ENCODE measurements at places on chromosomes 16 and 17.

DNA sequence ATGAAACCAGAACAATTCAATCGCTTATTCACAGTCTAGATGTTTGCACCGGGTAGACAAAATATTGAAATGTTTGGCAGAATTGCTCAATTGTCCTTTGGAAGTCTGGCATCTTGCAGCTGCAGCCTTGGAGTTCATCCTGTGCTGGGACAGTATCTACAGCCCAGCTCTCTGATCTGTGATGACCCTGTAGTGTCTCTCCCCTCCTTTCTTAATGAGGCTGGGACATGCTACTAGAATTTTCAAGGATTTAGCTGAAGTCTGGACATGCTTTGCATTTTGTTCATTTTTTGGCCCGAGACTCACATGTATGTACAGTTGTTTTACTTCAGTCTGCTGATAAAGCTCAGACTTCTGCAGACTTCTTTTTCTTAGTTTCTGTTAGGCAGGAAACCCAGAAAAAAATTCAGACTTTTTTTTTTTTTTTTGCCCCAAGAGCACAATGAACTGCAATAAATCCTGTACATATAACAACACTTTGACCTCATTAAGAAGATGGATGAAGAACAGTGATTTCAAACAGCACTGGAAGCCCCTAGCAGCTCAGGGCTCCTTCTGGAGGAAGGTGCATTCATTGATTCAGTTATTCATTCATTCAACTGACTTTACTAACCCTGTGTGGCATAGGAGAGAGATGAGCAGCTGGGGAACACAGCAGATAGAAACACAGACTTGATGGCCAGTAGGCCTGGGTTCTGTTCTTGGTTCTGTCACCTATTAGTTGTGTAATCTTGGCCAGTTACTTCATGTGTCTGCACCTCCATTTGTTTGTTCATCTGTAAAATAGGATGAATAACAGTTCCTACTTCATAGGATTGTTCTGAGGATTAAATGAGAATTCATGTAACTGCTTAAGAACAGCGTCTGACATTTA, 210.0 kb downstream of the MAP2K4 start:
- DNase-seq = no peak

DNA sequence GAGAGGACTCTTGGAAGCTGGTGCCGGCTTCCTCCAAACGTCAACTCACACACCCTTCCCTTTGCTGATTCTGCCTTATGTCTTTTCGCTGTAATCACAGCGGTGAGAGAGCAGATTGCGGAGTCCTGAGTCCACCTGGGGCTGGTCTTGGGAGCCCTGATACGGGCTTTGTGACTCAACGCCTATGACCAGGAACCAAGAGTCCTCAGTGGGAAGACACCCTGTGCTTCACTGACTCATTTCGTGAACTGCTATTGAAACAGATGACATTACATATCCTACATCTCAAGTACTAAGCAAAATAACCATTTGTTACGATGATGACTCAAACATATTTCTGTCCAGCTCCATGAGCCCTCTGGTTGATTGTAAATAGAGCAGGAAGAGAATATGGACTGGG, 90.7 kb upstream of the CREBBP start:
- no peak for DNase-seq

DNA sequence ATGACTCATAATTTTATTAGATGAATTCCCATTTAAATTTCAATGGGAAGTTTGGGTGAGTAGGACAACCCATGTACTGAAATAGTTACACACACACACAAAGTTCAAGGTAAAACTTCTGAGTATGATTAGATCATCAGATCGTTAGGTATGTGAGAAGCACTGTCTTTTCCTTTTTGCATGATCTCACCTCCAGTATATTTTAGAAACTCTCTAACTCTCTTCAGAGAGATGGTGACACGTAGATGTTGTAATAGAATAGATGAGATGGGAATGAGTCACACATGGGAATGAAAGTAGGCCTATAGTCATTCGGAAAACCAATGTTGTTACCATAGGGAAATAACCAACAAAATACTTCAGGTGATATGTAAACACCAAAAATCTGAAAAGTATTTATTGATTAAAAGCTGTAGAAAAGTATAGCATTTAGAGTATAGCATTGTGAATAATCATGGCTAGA, 22.2 kb downstream of the KRT23 start:
- DNase-seq = no peak

DNA sequence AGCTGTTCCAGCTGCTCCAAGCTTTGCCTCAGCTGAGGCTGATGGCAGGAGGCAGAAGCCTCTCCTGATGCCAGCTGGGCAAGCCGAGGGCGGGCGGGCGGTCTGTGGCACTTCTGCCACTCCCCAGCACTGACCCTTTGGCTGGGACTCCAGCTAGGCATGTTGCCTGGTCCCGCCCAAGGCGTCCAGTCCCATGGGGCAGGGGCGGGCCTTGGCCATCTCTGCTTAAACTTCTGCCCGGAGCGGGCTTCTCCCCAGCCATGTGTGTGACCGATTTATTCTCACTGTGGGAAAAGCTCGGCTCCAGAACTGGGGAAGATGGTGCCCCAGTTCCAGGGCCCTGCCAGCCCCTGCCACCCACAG, 349.1 kb downstream of the SEC14L1 start:
- DNase-seq = no peak

DNA sequence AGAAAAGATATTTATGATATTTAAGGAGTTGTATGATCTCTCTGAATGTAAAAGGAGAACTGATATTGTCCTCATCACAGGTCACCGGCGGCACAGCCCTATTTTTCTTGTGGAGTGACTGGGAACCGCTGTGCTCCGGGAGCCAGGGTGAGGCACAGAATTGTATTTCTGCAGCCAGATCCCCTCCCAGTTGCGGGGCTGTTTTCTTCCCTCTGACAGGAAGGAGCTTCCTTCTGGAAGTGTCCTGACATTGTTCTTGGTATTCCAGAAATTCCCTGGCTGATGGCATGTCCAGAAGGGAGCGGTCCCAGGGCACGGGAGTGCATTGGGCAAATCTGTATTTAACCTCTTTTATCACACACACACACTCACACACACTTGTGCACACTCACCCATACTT, 268.6 kb upstream of the FOXF1 start:
- DNase-seq = no peak

DNA sequence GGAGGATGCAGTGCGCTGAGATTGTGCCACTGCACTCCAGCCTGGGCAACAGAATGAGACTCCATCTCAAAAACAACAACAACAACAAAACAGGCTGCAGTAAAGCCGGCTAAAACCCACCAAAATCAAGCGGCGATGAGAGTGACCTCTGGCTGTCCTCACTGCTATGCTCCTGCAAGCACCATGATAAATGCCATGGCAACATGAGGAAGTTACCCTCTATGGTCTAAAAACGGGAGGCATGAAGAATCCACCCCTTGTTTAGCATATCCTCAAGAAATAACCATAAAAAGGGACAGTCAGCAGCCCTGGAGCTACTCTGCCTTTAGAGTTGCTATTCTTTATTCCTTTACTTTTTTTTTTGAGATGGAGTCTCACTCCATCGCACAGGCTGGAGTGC, 8.4 kb upstream of the LGALS3BP start:
- no peak for DNase-seq

DNA sequence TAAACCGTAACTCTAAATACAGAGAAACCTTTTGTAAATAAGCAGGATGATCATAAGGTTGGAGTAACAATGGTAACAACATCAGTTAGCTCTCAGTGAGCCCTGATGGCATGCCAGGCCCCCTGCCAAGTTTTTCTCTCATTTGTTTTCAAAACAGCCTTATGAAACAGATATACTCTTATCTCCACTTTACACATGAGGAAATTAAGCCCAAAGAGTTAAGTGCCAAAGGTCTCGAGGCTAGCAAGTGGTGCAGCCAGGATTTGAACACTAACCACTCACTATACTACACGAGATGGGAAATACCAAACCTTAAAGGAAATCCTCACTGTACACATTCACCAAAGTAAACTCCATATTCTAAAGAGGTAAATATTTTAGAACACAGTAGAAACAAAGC, 15.0 kb downstream of the USP31 start:
- DNase-seq = no peak

DNA sequence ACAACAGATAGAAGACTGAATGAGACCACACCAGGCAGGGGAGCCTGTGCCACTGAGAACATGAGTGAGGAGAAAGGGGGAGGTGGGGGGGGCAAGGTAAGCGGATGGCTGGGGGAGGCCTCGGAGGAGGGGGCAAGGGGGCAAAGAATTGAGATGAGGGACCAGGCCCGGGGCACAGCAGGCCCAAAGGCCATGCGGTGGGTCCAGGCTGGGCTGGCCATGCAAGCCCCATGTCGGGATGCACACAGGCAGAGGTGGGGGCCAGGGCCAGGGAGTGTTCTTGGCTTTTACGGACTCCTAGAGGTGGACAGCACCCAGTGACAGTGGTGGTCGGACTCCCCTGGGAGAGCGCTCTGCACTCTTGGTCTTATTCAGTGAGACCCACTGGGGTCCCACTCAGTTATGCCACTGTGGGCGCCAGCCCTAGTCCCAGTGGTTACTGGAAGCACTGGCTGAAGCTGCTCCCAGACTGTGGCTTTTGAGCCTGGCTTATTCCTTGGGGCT, 4.8 kb upstream of the MTHFSD start:
- DNase-seq = no peak

DNA sequence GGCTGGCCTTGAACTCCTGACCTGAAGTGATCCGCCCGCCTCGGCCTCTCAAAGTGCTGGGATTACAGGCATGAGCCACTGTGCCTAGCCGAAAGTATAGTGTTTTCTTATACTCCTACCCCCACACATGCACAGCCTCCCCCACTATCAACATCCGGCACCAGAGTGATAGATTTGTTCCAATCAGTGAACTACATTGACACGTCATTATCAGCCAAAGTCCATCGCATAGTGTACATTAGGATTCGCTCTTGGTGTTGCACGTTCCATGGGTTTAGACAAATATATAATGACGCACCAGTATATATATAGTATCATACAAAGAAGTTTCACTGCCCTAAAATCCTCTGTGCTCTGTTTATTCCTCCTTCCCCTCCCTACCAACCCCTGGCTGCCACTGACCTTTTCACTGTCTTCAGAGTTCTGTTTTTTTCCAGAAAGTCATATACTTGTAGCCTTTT, 11.9 kb upstream of the TM4SF5 start:
- DNase-seq = no peak

Measured in stimulated activated CD4-positive, alpha-beta T cell treated with anti-CD3 and anti-CD28 coated beads, Interleukin-2, amount 100 ng/mL, for 48 hours (primary cell).